ENCODE measurements at places on chromosomes 5 and 9.
A peak's percentile ranks its signal among the peaks of the same experiment; 100 is the strongest.

- peaks cover 9% of the 10 kb centered on the region for H3K36me3 ChIP-seq
- DNase-seq: no peak
- H3K27ac ChIP-seq: no peak overlapping the region
These were observed 8.8 kb upstream of the PGGT1B start for GRCh38 chr5:115271295-115272050.

DNA sequence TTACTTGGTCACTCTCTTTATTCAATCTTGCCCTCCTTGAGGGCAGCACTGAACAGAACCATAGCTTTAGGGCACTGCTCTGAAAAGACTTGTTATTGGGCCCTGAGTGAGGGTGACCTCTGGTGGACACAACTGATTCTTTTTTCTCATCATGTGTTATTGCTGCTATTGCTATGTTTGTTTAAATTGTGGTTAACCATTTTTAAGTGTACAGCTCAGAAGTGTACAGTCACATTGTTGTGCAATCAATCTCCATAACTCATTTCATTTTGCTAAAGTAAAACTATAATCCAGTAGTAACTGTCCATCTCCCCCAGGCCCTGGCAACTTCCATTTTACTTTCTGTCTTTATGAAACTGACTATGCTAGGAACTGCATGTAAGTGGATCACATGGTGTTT is 351.1 kb upstream of the RIOK2 start:
- no peak overlapping the region for H3K4me3 ChIP-seq
- H3K36me3 ChIP-seq: no peaks in the 10 kb centered on the region
- DNase-seq: no peak
- no peaks in the 10 kb centered on the region for H3K27me3 ChIP-seq
- no peak overlapping the region for H3K27ac ChIP-seq

GRCh38 chr5:139976703-139977102 is 66.4 kb downstream of the NRG2 start:
- no peak overlapping the region for H3K27ac ChIP-seq
- no peaks in the 10 kb centered on the region for H3K4me1 ChIP-seq
- peaks cover 43% of the 10 kb centered on the region for H3K27me3 ChIP-seq

GRCh38 chr5:10672146-10673016 is 88.7 kb downstream of the DAP start:
- peaks cover 5% of the 10 kb centered on the region for H3K36me3 ChIP-seq
- no peak overlapping the region for H3K27ac ChIP-seq
- no peaks in the 10 kb centered on the region for H3K27me3 ChIP-seq
- no peak for DNase-seq

DNA sequence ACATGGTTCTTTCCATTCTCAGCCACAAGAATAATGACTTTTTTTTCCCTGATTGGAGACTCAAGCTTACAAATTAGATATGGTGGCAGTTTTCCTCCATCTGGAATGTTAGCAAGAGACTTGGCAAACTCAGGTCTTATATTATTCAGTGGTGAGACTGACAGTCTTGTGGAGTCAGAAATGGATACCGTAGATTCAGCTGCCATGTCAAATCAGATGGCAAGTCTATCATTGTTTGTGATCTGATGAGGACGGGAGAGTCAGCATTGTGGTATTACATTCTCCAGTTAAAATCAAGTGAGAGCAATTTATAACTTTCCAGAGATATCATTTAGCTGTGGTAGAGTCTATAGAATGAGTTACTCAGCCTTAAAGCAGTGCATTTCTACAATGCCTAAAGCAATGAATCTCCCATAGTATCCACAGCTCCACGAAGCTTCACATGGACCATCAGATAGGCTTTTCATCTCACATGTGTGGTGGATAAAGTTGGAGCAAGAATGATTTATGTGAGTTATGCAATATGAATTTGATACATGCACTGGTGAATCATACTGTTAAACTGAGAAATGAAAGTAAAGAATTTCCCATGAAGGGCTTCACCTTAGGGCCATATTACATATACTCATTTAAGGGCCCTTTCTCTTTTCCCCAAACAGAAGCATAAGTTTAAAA is 430.6 kb downstream of the ZNF608 start:
- no peak overlapping the region for H3K4me3 ChIP-seq
- H3K4me1 ChIP-seq: no peaks in the 10 kb centered on the region
- H3K27me3 ChIP-seq: no peaks in the 10 kb centered on the region
- H3K36me3 ChIP-seq: no peaks in the 10 kb centered on the region
- no peak overlapping the region for H3K27ac ChIP-seq

DNA sequence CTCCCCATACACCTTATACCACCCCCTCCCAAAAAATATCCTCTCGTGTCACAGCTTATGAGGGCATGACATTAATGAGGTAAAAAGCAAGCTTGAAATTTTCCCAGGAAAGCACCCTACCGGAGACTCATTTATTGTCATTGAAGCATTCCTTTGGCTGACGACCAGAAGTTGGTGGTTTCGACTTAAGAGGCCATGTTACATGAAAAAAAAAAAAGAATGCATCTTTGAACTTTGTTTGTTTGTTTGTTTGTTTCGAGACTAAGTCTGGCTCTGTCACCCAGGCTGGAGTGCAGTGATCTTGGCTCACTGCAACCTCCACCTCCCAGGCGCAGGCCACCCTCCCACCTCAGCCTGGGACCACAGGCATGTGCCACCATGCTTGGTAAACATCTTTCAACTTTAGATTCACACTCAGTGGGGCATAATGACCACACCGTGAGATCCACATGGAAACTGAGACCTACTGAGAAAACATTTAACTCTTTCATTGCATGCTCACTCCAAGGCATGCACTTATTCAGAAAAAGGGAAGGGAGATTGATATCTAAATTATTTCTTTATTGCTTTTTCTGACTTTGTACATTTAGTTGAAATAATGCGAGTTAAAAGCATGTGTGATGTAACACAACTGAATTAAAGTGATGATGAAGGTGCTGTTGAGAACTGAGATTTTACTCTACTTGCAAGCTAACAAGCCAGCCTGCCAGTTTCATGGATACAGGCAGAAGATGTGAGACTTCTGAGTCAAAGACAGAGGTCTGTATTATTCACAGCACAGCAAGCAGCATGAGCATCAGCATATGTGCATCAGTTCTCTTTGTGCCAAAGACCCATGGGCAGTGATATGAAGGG is 5.1 kb upstream of the RAB14 start:
- H3K4me3 ChIP-seq: no peak overlapping the region
- no peaks in the 10 kb centered on the region for H3K27me3 ChIP-seq
- H3K36me3 ChIP-seq: peaks cover 6% of the 10 kb centered on the region
- H3K4me1 ChIP-seq: peaks cover 31% of the 10 kb centered on the region
- no peak overlapping the region for H3K27ac ChIP-seq

DNA sequence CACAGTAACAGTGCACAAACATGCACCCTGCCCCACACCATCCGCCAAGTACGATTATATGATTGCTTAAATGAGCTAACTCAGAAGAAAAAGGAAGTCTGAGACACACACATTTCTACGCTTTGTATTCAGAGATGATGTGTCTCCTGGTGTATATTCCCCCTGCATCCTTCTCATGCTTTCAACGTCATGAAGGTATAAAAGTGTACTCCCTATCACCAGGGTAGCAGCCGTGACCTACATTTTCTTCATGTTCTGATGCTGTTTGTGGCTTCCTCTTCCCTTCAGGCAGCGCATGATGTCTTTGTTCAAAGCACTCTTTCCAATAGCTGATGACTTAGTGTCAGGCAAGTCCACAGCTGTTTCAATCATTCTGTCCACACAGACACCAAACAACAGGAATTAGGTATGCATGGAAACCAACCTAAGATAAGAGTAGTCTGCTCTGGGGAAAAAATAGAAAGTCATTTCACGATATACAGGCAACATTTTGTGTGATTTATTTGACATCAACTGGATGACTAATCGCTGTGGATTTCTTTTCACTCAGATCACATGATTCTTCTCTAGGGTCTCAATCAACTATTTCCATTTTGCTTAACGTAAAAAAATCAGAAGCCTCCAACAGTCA is 269.4 kb upstream of the PTGER4 start:
- peaks cover 25% of the 10 kb centered on the region for H3K36me3 ChIP-seq
- no peaks in the 10 kb centered on the region for H3K27me3 ChIP-seq
- DNase-seq: peak; percentile 58
- H3K27ac ChIP-seq: peak overlapping the region; percentile 97
- peak overlapping the region; percentile 53 for H3K4me3 ChIP-seq

- H3K36me3 ChIP-seq: no peaks in the 10 kb centered on the region
- H3K4me1 ChIP-seq: no peaks in the 10 kb centered on the region
- no peak overlapping the region for H3K27ac ChIP-seq
- no peak for DNase-seq
- H3K4me3 ChIP-seq: no peak overlapping the region
- peaks cover 26% of the 10 kb centered on the region for H3K27me3 ChIP-seq
These were observed 474.0 kb upstream of the DAB2 start for GRCh38 chr5:39898731-39899130.

DNA sequence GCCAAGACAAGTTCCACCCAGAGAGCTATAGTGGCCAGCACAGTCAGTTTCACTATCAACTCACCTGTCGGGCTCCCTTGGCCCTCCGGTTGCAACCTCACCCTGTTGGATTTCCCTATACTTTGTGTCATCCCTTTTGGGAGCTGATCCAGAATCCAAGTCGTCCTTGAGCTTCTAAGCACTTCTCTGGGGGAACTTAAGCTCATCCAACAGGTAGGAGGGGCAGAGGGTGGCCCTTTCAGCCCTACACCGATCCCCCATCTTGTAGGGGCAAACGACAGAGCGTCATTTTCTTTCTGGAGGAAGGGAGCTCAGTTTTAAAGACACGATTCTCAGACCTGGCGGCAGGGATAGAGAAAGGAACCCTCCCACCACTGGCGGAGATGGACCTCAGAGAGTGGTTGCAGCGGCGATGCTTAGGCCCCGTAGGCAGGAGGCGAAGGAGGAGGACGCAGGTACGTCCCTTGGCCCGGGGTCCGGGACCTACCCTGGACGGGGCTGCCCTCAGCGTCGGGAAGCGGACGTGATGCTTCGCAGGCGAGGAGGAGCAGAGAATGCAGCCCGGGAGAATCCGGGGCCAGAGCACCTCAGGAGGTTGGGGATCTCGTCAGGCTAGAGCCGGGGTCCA is 519 bp downstream of the ZER1 start:
- H3K27ac ChIP-seq: peak overlapping the region; percentile 94
- H3K4me1 ChIP-seq: peaks cover 36% of the 10 kb centered on the region
- DNase-seq: no peak
- peaks cover 8% of the 10 kb centered on the region for H3K36me3 ChIP-seq

DNA sequence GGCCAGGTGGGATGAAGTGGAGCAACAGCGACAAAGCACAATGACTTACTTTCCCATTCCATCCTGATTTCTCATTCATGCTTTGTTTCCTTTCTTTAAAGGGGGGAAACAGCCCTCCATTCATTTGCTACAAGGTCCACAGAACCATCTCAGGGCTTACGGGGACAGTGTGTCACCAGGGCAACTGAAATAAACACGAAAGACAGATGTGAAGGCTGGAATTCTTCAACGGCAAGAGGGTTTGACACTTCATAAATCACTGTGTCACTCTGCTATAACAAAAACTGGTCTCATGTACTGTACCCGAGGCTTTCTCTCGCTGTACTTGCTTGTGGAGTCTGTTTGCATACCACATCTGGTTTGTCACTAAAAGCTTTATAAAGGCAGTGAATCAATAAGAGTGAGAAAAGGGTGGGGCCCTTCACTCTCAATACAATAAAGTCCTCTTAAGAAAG is 150.8 kb downstream of the EFNA5 start:
- H3K27ac ChIP-seq: no peak overlapping the region
- H3K27me3 ChIP-seq: peaks cover 3% of the 10 kb centered on the region
- H3K4me3 ChIP-seq: no peak overlapping the region
- no peak for DNase-seq

- no peaks in the 10 kb centered on the region for H3K36me3 ChIP-seq
- H3K4me3 ChIP-seq: no peak overlapping the region
- H3K27me3 ChIP-seq: no peaks in the 10 kb centered on the region
- H3K27ac ChIP-seq: no peak overlapping the region
These were observed 11.8 kb upstream of the UBE2D2 start for GRCh38 chr5:139549162-139549894.

- H3K4me3 ChIP-seq: no peak overlapping the region
- H3K36me3 ChIP-seq: no peaks in the 10 kb centered on the region
- DNase-seq: peak; percentile 35
These were observed 121.6 kb downstream of the TLR4 start for GRCh38 chr9:117825609-117826347.

DNA sequence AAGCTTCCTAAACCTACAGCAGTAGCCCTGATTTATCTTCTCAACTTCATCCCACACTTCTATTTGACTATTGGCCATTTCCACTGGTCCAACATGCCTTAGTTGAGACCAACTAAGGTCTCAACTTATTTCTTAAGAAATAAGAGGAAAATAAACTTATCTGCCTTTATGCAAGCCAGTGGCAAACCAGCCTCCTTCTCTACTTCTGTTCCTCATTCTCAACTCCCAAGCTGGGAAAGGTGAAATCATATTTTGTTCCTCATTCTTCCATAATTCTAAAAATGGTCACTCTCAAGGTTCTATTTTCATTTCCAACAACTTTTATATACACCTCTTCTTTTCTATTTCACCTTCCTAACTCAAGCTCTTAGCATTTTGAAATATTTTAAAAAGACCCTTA is 149.6 kb upstream of the C9orf72 start:
- H3K4me3 ChIP-seq: no peak overlapping the region
- H3K27me3 ChIP-seq: peaks cover 3% of the 10 kb centered on the region
- H3K4me1 ChIP-seq: peaks cover 3% of the 10 kb centered on the region
- no peak overlapping the region for H3K27ac ChIP-seq
- H3K36me3 ChIP-seq: no peaks in the 10 kb centered on the region

All from activated T-cell treated with anti-CD3 and anti-CD28 coated beads, Interleukin-2, amount 50 U/mL, for 24 hours (primary cell).